Kasumi-1 (cell line): ENCODE measurements at places on chromosomes 11 and 22.

DNA sequence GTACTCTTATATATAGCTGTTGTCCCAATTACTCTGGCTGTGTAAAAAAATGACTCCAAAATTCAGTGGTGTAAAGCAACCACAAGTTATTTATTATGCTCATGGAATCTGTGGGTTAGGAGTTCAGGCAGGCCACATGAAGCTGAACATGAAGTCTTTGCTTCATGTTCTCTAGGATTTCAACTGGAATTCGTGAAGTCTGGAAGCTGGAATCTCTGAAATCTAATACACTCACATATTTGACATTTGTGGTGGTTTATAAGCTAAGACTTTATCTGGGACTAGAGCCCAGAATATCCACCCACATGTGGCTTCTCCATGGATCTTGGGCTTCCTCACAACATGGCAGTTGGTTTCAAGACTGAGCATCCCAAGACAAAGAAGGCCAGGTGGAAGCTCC is 430.6 kb downstream of the MIAT start:
- no peak for DNase-seq

DNA sequence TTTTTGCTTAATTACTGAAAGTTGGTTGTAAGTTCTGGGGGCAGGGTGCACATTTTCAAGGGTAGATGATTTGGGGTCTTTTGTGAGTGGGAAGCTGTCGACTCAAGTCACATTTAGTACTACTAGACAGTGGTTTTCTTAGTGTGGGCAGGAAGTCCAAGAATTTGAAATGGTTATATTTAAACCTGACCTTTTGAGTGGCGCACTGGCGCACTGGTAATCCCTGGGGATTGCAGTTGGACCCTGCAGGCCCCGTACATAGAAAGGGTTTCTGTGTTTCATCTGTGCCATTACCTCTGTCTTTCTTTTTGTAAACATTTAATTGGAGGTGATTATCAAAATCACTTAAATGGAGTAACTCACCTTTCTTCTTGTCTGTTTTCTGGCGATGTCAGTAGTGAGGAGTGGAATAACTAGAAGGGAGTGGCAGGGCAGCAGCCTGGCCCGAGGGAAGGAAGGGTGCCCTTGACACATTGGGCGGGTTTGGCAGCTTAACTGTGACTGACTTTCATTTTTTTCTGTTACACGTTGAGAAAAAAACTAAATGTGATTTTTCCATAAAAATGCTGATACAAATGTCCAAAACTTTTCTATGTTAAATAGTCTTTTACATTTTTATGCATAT is 101.8 kb upstream of the GAL start:
- no peak for DNase-seq

DNA sequence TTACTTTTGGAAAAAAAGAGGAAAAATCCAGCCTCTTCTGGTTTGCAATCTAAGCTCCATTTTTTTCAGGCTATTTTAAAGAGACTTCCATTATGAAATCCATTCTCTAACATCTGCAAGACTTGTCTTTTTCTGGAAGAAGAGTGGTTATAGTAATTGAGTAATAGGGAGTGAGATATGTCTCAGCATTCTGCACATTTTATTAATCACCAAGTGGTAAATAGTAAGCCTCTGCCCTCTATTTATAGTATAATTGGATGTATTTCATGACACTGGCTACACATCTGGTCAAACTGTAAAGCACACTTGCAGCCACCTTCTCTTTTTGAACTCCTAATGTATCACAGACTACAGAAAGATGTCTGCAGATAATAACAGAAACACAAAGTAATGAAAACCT is 391.1 kb downstream of the ETS1 start:
- DNase-seq: no peak

- peak; percentile 37 for DNase-seq
These were observed 88.9 kb downstream of the KCNQ1 start for GRCh38 chr11:2533587-2534133.

DNA sequence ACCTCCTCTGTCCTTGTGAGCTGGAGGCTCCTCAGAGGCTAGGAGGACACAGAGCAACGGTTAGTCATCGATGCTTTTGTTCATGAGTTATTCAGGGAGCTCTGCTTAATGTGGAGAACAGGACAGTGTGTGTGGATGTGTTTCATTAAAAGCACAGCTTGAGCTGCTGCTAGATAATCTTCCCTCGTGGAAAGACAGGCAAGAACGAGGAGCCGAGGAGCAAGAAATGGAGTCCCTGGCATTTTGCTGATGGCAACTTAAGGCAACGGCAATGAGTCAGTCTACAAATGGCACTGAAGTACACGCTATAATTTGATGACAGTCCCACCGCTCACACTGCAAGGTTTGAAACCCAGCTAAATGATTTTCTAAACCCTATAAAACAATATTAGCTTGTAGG is 106.2 kb downstream of the IGLL1 start:
- no peak for DNase-seq

- no peak for DNase-seq
These were observed 81.4 kb downstream of the RCN1 start for GRCh38 chr11:32172041-32172847.

- no peak for DNase-seq
These were observed 41.6 kb upstream of the LINC01488 start for GRCh38 chr11:69439651-69440464.
